ENCODE measurements at places on chromosomes 13 and 19.

DNA sequence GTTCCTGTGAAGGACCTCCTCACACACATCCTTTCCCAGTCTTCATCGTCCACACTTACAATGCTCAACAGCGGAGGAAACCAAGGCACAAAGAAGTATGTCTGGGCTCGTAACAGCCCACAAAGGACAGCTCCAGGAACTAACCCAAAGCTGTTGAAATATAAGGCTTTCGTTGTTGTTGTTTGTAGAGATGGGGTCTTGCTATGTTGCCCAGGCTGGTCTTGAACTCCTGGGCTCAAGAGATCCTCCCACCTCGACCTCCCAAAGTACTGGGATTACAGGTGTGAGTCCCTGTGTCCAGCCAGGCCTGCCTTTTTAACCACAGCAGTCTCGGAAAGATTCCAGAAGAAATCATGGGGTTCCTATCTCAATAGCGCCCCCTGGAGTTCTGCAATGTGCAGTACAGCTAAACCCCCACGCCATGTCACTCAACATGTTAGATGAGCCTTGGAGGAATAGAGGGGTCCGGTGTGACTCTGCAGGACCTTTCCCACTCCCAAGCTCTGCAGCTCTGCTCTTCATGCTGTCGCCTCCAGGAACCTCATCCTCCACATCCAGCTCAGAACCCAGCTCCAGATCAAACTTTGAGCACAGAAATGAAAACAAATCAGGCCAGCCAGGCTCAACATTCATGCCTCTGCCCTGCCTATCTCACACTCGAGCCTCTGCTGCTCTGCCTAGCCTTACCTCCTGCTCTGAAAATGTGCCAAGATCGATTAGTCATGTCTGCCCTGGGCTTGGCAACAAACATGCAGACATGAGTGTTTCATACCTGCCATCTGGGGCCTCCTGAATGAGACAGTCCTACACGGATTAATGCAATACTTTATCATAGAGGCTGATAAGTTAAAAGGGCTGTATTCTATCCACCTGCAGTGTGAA, 7.5 kb downstream of the PLA2G4C start:
- DNase-seq = peak; percentile 21

DNA sequence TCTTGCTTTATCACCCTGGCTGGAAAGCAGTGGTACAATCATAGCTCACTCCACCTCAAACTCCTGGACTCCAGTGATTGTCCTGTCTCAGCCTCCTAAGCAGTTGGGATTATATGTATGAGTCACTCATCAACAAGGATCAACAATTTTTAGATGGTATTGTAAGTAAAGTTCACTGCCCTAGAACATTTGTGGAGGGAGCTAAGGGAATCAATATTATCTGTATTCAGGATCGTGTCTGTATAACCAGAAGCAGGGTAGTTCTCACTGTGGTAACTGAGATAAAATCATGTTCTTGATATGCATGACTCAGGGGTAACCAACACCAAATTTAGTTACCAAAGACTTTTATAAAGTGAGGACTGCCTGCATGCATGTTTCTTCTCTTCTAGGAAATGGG, 27.0 kb downstream of the ZMYM5 start:
- DNase-seq = no peak

DNA sequence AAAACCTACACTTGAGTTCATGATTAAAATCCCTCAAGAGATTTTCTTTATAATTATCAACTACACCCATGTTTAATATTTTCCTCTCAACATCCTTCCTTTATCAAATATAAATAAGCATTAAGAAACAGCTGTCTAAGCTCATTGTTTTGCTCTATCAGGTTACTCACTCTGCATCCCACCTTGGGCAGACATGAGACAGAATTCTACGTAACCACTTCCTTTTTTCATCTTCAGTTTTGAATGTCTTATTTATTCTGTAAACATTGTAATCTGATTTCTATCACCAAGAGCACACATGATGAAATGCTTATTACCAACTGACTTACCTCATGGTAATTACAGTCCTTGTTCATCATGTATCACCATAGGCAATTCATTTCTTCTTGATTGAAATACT, 1256.6 kb upstream of the ATXN8OS start:
- no peak for DNase-seq

- no peak for DNase-seq
Measured at GRCh38 chr13:53050151-53050550, 21.5 kb downstream of the OLFM4 start.

- no peak for DNase-seq
Measured at GRCh38 chr13:67493835-67494234, 263.7 kb upstream of the PCDH9 start.

- peak; percentile 17 for DNase-seq
Measured at GRCh38 chr19:10654610-10655456, 687 bp downstream of the ILF3 start.

DNA sequence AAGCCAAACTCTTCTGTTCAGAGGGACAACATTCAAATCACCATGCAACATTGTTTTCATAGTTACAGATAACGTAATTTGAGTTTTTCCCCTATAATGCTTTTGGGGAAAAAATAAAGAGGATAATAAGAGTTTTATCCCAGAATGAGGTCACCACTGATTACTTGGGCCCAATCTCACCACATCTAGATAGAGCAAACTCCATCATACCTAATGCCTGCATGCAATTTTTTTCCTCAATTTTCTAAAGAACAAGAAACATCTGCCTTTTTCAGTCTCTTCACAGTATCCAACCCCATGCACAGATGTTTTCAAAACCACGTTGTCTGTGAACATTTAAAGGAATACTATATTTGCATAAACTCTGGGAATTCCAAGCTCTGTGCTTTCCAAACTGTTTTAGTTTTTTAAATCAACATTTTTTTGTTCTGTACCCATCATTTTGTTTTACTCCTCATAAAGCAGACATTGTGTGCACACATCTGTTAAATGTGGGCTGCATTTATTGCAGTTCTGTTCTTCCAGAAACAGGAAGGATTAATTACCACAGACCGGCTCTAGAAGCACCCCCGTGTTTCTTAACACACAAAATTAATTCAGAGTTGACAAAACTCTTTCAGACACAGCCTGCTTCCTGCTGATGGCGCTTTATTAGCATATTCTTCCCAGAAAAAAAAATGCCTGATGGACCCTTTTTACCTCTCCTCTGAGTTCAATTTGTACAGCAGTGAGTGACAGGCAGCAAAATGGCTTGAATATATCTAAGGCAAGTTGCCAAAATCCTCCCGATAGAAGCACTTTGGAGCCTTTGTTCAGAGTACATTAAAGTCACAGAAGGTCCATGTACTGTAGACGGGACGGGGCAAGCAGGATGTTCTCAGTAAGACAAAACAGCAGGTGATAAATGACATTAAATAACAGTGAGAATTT, 1171.9 kb downstream of the EFNB2 start:
- DNase-seq = no peak

- no peak for DNase-seq
Measured at GRCh38 chr13:47397739-47398138, 500.9 kb upstream of the HTR2A start.

- DNase-seq = no peak
Measured at GRCh38 chr19:17078036-17078919, 2.7 kb downstream of the MYO9B start.

DNA sequence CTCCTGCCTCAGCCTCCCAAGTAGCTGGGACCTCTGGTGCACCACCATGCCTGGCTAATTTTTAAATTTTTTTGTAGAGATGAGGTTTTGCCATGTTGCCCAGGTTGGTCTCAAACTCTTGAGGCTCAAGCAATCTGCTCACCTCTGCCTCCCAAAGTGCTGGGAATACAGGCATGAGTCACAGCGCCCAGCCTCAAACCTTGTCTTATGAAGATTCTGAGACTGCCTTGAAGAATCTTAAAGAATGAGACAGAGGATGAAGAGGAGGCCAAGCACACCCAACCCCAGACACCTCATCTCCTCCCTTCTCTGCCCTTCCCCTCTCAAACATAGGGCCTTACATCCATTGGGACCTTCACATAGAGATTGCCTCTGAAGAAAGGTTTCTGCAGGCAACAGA, 179.7 kb downstream of the ABCC4 start:
- no peak for DNase-seq

DNA sequence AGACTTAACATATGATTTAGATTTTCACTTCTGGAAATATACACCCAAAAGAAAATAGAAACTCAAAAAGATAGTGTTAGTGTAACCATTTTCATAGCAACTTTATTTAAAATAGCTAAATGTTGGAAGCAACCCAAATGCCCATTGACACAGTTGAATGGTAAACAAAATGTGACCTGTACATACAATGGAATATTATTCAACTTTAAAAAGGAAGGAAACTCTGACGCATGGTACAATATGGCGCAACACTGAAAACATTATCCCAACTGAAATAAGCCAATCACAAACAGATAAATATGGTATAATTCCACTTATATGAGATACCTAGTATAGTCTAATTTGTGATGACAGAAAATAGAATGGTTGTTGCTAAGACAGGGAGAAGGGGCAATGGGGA, 1456.1 kb upstream of the MIR17HG start:
- DNase-seq = no peak

DNA sequence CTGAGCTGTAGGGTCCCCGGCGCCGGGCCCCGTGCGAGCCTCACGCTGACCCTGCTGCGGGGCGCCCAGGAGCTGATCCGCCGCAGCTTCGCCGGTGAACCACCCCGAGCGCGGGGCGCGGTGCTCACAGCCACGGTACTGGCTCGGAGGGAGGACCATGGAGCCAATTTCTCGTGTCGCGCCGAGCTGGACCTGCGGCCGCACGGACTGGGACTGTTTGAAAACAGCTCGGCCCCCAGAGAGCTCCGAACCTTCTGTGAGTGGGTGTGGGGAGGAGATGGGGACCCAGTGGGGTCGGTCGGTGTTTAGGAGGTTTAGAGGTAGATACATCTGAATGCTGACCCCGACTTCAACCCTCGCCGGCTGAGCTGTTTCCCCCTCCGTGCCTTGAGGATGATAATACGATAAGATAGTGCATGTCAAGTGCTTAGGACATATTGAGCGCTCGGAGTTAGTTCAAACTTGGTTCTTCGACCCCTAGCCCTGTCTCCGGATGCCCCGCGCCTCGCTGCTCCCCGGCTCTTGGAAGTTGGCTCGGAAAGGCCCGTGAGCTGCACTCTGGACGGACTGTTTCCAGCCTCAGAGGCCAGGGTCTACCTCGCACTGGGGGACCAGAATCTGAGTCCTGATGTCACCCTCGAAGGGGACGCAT, 1.9 kb downstream of the ICAM5 start:
- peak; percentile 17 for DNase-seq

DNA sequence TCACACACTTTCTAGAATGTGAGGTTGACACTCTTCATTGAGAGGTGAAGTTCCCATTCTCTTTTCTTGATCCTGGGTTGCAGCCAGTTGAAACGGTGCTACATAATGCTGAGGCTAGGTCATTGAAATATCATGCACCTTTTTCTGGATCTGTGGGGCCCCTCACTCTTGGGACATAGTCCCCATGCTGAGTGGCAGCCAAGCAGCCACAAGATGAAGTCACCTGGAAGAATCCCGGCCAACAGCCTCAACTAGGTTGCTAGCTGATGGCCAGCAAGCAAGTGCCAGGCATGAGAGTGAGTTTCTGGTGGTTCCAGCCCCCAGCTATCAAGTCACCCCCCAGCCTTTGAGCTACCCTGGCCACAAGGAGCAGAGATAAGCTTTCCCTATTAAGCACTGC, 148.5 kb upstream of the TSHZ3 start:
- DNase-seq = no peak

GRCh38 chr19:38714354-38714778, 29.9 kb downstream of the CAPN12 start:
- no peak for DNase-seq

- peak; percentile 17 for DNase-seq
Measured at GRCh38 chr13:31898378-31899071, 133.0 kb upstream of the FRY start.

DNA sequence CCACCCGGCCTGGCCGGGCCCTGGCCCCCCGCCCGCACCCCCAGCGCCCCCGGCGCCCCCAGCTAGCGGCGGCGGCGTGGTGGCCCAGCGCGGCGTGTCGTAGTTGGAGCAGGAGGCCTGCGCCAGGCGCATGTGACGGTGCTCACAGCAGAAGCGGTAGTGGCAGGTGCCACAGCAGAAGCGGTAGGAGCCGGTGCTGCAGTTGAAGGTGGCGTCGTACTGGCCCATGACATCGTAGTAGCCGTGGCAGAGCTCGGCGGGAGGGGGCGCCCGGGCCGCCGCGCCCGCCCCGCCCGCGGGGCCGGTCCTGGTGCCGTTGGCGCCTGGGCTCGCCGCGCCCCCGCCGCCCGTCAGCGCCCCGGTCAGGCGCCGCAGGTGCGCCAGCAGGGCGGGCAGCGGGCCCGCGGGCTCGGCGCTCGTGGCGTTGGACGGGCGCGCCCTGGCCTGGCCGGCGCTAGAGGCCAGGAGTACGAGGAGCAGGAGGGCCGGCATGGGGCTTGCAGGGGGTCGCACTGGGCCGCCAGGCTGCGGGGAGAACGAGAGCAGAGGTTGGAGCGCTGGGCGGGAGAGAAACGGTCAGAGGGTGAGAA, 633 bp downstream of the SHISA7 start:
- no peak for DNase-seq

DNA sequence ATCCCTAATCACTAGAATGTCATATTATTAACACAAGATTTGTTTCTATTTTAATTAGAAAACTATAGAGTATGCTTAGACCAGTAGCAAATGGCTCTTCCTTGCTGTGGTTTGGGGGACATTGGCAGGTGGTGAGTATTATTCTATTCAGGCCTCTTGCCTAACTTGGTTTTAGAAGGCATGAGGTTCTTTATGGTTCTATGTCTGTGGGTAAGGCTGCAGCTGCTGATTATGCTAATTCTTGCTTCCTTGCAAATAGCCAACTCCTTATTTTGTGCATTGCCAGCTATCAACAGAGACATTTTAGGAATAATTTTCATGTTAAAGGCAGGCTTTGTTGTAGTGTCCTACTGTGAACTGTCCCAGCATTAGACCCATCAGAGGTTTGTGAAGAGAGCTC, 1344.9 kb downstream of the UQCRFS1 start:
- no peak for DNase-seq

DNA sequence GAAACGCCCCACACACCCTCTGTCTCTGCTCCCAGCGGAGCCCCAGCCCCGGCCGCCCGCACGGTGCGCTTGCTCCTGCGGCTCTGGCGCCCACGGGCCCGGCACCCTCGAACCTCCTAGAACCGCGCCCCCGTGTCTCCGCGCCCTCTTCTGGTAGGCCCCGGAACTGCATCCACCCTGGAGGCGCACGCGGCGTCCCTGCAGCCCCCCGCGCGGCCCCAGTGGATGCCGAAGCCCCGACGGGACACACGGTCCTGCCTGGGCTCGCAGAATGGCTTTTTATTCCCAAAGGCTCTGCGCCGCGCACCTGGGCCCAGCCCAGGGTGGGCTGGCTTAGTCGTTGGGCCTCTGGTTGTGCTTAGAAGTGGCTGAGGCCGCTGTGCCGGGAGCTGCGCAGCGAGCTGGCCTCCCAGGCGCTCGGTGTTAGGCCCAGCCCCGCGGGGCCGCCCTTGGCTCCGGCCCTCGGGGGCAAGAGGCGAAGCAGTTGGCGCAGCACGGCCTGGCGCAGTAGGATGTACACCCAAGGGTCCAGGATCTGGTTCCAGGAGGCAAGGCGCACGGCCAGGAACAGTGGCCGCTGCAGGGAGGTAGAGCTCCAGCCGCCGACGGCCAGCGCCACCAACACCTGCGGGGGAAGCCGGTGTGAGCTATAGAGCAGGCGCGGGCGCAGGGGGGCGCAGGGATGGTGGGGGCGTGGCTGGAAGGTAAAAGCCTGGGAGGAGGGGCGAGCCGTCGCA, 2.8 kb downstream of the PTGER1 start:
- peak; percentile 80 for DNase-seq

- no peak for DNase-seq
Measured at GRCh38 chr13:33862016-33862415, 44.1 kb downstream of the RFC3 start.

GRCh38 chr13:50080911-50081678, 65.9 kb downstream of the KCNRG start:
- DNase-seq = no peak

Measured in immature natural killer cell (primary cell).